ENCODE measurements at places on chromosomes 1 and 21. TPM values are rescaled to one million over a fixed set of nuclear protein-coding genes. Genes with fewer than 3 reads are reported as not detected.
A peak's percentile ranks its signal among the peaks of the same experiment; 100 is the strongest.

Gene JAM2
- total RNA-seq = 3.3 TPM

DNA sequence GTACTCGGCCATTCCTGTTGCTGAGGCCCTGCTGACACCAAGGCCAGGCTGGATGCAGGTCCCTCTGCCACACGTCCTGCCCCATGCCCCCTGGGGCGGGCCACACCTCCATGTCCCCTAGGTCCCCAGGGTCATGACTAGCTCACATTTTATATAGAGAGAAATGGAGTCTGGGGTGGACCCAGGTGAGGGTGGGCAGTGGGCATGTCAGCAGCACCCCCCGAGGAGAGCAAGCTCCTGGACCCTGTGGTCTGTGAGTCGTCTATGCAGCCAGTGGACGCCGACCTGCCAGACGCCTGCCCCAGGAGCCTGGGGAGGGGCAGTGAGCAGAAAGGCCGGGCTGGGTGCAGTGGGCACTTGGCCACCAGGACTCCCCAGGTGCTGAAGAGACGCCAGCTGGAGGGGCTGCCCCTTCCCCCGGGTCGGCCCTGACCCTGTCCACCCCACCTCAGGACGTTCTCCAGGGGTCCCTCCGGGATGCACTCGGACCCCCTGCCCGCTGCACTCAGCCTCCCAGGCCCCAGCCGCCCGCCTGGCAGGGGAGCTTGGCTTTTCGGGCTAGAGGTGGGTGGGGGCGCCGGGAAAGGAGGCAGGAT is 15.9 kb downstream of the SAMD11 start:
- H3K4me3 ChIP-seq = peak overlapping the region; percentile 68
- DNase-seq = no peak
- peaks cover 75% of the 10 kb centered on the region for H3K27me3 ChIP-seq
- H3K36me3 ChIP-seq = no peaks in the 10 kb centered on the region
- H3K27ac ChIP-seq = no peak overlapping the region
- peaks cover 24% of the 10 kb centered on the region for H3K4me1 ChIP-seq

DNA sequence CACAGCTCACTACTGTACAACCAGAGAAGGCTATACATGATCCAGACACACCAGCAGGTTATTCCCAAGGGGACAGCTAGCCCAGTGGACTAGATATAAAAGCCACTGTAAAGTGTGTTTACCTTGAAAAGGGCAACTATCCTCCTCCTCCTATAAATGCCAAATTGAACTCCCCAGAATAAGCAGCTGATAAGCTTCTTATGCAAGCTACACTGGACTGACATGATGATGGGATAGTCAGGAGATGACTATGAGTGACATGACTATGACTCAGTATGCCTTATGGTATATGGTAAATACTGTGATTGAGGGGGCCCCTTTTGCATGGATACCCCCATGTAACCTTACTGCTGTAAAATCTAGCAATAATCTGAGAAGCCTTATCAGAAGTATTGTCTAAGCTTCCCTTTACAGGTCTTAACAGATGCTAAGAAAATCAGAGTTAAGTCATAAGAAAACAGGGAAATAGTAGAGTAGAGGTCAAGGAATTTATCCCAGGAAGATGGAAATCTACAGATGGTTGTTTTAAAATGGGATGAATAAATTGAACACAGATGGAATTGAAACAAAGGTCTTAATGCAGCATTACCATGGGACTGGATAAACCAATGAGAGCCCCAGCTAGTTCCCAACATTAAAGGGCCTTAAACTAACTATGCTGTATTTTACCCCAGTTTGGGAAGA is 55.8 kb downstream of the TRIM33 start:
- no peak overlapping the region for H3K4me3 ChIP-seq
- H3K4me1 ChIP-seq = no peaks in the 10 kb centered on the region
- H3K27ac ChIP-seq = no peak overlapping the region

DNA sequence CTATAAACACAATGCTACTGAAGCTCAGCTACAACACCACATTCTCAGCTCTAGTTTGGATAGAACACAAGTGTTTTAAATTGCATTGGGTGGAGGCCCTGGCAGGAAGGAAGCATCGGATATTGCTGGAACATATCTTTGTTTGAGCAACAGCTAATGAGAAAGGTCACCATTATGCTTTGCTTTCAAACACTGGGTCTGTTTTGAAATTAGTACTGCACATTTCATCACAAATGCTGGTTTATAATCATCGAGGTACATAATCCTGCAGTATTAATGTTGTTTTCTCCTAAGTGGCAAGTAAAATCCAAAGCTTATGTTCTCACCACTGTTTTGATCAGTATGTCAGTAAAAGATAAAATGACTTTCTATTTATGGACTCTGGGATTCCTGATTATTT is 61.5 kb upstream of the ARHGAP29 start:
- H3K4me3 ChIP-seq = no peak overlapping the region
- no peaks in the 10 kb centered on the region for H3K36me3 ChIP-seq
- H3K4me1 ChIP-seq = peaks cover 13% of the 10 kb centered on the region
- H3K27ac ChIP-seq = peak overlapping the region; percentile 55

- no peaks in the 10 kb centered on the region for H3K27me3 ChIP-seq
- peak; percentile 73 for DNase-seq
- H3K36me3 ChIP-seq = no peaks in the 10 kb centered on the region
These were observed 9.6 kb upstream of the ADORA1 start for GRCh38 chr1:203117611-203118575.

Gene RGSL1
- total RNA-seq = not detected

- H3K36me3 ChIP-seq = no peaks in the 10 kb centered on the region
- H3K27me3 ChIP-seq = no peaks in the 10 kb centered on the region
- no peak for DNase-seq
- H3K4me1 ChIP-seq = peaks cover 65% of the 10 kb centered on the region
These were observed 112.4 kb downstream of the PLXNA2 start for GRCh38 chr1:208131621-208132286.

DNA sequence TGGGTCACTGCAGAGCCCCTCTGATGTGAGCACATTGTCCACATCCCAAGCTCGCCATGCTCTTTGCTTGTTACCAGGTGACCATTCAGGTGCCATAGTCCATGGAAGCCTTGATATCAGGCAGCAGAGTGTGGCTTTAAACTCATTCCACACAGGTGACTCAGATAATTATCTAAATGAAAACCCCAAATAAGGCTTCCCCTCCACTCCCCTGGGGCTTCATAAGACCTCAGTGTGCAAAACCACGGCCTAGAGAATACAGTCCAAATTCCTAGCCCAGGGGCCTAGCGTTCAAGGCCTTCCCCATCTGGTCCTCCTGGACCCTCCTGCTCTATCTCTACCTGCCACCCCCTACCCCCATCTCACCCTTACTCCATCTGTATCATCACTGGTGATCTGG is 97.1 kb downstream of the ARHGEF10L start:
- no peaks in the 10 kb centered on the region for H3K4me1 ChIP-seq
- H3K4me3 ChIP-seq = no peak overlapping the region
- H3K36me3 ChIP-seq = no peaks in the 10 kb centered on the region
- no peak overlapping the region for H3K27ac ChIP-seq

Gene OVAAL
- total RNA-seq = not detected

Gene KRTAP19-1
- not detected for total RNA-seq

Gene NAV1
- total RNA-seq = 5.9 TPM

Gene S100A8
- total RNA-seq = 17.7 TPM

DNA sequence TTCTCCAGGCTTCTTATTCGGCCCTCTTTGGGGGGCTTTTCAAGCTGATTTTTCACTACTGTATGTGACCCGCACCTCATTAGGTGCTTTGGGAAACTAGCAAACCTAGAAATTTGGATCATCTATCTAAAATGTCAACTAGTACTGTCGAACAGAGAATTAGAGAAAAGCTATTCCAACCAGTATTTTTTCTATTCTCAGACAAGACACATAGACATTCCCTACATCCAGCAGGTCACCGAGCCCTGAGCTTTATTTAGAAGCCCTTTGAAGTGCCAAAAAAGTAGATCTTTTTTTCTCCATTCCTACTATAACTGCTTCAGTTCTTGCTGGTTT is 310 bp upstream of the SSR2 start:
- H3K4me1 ChIP-seq = peaks cover 10% of the 10 kb centered on the region
- no peak for DNase-seq
- H3K27me3 ChIP-seq = no peaks in the 10 kb centered on the region
- peak overlapping the region; percentile 93 for H3K4me3 ChIP-seq
- peak overlapping the region; percentile 88 for H3K27ac ChIP-seq

GRCh38 chr1:178057141-178057765 is 36.7 kb upstream of the RASAL2 start:
- H3K4me1 ChIP-seq = peaks cover 32% of the 10 kb centered on the region
- H3K36me3 ChIP-seq = no peaks in the 10 kb centered on the region
- H3K4me3 ChIP-seq = no peak overlapping the region
- H3K27me3 ChIP-seq = no peaks in the 10 kb centered on the region
- DNase-seq = no peak

Gene FCRL1
- total RNA-seq = not detected

GRCh38 chr1:244850099-244850852 is 14.1 kb downstream of the HNRNPU start:
- peaks cover 96% of the 10 kb centered on the region for H3K36me3 ChIP-seq
- no peak overlapping the region for H3K27ac ChIP-seq
- H3K4me1 ChIP-seq = no peaks in the 10 kb centered on the region
- no peak overlapping the region for H3K4me3 ChIP-seq

DNA sequence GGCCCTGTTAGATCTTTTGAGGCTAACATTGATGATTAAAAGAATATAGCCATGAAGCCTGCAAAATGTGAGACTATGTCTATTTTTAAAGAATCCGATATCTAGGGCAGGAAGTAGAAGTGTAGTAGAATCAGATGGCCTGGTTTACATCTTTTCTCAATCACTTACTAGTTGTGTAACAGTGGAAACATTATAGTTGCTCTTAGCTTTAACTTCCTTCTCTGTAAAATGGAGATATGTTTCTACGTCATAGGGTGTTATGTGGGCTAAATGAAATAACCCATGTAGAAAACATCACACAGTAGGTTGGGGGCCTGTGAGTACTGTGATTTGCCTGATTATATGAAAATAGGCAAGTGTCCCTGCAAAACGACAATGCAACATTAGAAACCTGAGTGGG is 4.4 kb upstream of the IGFN1 start:
- no peak for DNase-seq
- no peaks in the 10 kb centered on the region for H3K36me3 ChIP-seq
- no peak overlapping the region for H3K27ac ChIP-seq
- H3K4me3 ChIP-seq = no peak overlapping the region

DNA sequence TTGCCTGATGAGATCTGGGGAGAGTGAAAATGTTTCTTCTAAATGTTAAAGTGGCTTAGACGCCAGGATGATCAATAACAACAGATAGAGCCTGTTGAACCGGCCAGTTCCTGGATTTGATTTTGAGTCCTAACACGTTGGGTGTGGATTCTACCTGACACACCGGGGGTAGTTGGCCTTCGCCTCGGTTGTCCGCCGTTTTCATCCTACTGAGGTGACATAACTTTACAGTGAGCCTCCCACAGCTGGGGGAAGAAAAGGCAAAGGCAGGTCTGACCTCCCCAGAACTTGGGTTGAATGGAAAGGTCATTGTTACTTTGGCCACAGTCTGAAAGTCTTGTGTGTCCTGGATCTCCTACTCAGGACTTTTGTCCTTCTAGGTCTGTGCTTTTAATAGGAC is 1.1 kb downstream of the PGD start:
- no peaks in the 10 kb centered on the region for H3K27me3 ChIP-seq
- H3K36me3 ChIP-seq = peaks cover 36% of the 10 kb centered on the region
- peaks cover 21% of the 10 kb centered on the region for H3K4me1 ChIP-seq
- no peak for DNase-seq
- peak overlapping the region; percentile 99 for H3K4me3 ChIP-seq

All from gastrocnemius medialis (tissue), 4 donors.